ENCODE measurements at places on chromosomes 2 and 18.

DNA sequence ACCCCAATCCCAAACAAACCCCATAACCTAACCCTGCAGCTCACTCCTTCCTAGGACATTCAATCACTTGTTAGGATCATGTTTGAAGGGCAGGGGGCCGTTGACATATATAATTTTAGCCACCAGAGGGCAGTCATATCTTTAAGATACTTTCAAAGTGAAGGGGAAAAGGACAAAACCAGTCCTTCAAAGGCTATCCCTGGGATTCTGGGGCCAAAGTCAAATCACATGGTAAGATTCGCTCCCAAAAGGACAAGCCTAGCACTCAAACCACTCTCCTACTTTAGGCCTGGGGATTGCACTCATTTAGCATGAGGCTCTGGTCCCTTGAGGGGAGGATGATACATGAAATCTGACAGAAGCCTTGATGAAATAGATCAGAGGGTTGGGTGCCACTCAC lies 44.6 kb downstream of the HAUS1 start:
- peak; percentile 18 for DNase-seq

DNA sequence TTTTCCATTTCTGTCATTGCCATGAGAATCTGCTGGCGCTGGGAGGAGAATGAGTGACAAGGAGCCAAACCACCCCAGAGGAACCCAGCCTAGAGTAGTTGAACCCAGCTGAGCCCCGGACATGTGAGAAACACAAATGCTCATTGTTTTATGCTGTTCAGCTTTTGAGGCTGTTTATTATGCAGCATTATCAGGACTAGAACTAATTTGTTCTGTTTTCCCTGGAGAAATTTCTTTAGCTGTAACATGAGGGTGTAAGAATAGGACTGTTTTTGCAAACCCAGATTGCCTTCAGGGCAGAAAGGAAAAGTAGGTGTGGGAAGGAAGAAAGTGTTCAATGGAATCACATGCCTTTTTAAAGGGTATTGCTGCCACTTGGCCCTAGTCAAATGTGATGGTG lies 28.5 kb upstream of the DOCK10 start:
- DNase-seq: no peak

GRCh38 chr2:43556256-43556655 lies 39.6 kb downstream of the THADA start:
- DNase-seq: no peak

DNA sequence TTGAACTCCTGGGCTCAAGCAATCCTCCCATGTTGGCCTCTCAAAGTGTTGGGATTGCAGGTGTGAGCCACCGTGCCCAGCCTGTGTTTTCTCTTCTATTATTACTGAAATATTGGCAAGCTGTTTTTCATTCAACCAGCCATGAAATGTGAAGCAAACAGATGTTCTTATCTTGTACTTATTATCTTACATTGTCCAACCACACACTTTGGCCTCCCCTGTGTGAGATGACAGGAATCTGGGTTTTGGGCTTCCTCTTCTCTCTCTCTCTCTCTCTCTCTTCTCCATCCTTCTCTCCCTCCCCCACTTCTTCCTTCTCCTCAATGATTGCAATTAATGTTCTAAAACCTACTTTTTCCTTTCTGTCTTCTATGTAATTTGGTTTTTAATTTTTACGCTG lies 33.1 kb downstream of the RAMP1 start:
- DNase-seq: no peak

DNA sequence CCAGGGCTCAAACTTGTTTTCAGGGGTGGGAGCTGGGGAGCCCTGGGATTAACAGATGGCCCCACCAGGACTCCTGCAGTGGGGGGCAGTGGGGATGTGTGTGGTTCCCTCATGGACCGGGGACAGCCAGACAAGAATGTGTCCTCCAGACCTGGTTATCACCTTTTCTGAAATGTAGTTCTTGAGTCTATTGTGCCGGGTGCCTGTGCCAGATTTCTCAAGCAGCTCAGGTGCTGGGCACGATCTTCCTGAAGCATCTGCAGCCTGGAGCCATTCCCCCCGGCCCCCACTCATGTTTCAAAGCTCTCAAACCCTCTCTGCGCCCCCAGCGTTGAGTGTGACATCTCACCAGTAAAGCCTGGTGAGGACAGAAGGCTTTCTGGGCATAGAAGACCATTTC lies 48.4 kb upstream of the HAAO start:
- no peak for DNase-seq

DNA sequence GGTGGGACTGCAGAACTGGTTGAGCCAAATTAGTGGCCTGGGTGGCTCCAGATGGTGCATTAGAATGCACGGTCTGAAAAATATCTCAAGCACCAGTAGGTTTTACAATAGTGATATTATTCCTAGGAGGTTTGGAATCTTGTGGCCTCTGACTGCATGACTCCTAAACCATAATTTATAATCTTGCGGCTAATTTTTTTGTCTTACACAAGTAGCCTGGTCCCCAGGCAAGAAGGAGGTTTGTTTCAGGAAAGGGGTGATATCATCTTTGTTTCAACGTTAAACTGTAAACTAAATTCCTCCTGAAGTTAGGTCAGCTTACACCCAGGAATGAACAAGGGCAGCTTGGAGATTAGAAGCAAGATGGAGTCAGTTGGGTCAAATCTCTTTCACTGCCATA lies 98.9 kb upstream of the ARL4C start:
- DNase-seq: no peak

DNA sequence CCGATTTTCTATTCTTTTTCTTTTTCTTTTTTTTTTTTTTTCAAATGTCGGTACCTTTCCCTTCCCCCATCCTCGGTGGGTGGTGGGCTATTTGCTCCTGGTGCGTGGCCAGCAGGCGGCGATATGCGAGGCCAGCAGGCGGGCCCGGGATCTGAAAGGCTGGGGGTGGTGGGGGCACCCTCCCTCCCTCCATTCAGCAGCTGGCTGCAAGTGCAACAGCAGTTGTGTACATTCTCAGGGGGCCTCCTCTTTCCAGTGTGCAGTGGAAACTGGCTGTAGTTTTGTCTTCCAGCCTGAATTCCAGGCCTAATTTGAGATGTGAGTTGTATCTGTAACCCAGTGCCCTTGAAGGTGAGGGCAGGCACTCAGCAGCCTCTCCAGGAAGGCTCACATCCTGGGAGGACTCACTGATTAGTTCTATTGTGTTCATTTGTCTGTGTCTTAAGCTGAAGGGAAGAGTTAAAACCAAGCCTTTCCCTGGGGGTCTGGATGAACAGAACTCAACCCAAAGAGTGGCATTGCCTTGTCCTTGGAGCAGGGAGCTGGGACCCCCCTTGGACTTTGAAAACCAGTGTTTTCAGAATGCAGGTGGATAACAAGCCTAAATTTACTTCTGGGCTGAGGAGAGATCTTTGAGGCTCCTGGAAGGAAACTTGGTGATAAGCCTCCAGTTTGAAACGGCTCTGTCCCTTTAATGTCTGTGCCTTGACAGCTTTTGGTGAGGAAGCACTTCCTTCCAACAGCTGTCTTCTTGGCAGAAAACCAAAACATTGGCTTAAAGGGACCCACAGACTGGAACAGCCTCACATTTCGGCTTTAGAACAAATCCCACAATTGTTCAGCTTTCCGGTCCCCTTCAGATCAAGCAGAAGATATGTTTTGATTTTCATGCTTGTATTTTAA lies 3.3 kb downstream of the MYCN start:
- no peak for DNase-seq

- peak; percentile 59 for DNase-seq
Measured at GRCh38 chr2:193963472-193964119, 1693.4 kb upstream of the SLC39A10 start.

- no peak for DNase-seq
Measured at GRCh38 chr18:35096677-35097011, 55.4 kb downstream of the MAPRE2 start.

- DNase-seq: no peak
Measured at GRCh38 chr2:202378662-202379358, 2.7 kb downstream of the BMPR2 start.

DNA sequence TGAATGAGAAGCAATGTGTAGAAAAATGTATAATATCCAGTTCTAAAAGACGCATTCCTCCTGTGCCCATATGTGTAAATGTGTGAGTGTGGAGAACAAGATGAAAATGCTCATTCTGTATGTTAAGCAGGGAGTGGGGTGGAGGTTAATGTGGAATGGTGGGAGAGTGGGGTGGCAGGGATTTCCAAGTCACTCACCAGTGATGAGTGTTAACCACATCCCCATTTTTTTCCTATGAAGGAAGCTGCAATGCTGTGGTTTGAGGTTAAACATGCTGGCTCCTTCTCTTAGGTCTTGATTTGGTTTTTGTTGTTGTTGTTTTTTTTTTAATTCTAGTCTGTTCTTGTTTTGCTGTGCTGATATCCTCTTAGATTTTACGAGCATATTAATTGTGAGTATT lies 169.4 kb downstream of the NEDD4L start:
- no peak for DNase-seq

DNA sequence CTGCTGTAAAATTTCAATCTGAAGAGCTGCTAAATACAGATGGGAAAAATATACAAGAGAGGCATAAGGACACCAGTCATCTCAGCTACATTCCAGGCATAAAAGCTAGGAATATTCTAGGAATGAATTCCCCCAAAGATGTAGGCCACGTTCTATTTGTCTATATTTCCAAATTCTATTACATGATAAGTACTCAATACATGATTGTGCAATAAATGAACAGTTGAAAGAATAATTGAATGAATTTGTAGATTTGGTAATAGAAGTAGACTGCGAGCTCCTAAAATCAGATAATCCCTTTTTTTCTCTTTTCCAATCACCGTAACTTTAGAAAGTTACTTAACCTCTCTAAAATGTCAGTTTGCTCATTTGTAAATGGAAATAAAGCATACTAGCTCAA lies 48.5 kb upstream of the KCNH7 start:
- DNase-seq: no peak

GRCh38 chr2:45709137-45709536 lies 57.7 kb downstream of the PRKCE start:
- DNase-seq: no peak

DNA sequence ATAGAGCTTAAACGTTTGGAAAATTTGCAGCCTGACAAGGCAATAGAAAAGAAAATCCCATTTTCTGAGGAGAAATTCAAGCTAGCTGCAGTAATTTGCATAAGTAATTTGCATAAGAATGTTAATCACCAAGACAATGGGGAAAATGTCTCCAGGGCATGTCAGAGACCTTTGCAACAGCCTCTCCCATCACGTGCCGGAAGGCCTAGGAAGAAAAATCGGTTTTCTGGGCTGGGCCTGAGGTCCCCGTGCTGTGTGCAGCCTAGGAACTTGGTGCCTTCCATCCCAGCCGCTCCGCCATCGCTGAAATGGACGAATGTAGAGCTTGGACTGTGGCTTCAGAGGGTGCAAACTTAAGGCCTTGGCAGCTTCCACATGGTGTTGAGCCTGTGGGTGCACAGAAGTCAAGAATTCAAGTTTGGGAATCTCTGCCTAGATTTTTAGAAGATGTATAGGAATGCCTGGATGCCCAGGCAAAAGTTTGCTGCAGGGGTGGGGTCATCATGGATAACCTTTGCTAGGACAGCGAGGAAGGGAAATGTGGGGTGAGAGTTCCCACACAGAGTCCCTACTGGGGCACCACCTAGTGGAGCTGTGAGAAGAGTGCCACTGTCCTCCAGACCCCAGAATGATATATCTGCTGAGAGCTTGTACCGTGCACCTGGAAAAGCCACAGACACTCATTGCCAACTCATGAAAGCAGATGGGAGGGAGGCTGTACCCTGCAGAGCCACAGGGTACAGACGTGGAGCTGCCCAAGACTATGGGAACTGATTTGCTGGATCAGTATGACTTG lies 164.6 kb downstream of the GULP1 start:
- DNase-seq: no peak

DNA sequence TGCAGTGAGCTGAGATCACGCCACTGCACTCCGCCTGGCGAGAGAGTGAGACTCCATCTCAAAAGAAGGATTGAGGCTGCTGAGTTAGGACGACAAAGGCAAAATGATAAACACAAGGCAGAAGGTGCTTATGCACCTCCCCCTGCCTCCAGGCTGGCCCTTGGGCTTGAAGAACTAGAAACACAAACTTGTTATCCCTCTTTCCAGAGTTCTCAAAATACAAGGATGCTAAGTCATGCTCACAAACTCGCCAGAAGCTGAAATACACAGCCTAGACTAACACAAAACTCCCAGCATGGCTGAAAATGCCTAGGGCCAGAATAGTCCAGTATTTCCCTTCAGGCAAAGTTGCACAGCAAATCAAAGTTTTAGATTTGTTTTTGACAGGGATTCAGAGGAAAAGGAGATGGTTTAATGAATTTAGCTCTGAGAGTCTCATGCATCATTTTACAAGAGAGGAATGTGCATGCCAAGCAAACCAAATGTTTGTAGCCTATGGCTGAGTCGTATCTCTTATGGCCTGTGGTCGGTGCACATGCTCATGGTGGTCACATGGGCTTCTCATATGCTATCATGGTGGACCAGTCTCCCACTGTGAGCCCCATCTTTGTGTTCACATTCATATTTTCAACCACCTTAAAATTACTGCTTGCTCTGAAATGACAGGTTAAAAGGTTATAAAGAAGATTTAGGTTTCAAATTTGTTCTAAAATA lies 16.2 kb upstream of the MREG start:
- DNase-seq: no peak

- DNase-seq: no peak
Measured at GRCh38 chr2:105443617-105444598, 45.1 kb upstream of the FHL2 start.

GRCh38 chr2:217290467-217290866 lies 430.6 kb upstream of the TNP1 start:
- no peak for DNase-seq

DNA sequence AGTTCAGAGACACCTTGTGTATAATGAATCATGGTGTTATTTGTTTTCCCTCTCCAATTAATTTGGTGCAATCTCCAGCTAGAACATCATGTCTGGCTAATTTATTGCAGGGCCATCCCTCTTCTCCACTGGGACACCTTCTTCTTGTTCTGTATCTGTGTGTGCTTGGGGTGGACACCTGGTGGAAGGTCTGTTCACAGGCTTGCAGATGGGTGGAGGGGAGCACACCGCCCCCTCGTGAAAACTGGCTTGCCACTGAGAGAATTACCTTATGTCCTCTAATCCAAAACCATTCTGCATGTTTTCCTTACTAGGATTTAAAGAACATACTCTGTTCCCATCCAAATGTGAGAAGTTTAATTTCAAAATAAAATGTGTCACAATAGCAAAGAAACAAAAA lies 1160.4 kb upstream of the ZEB2 start:
- DNase-seq: no peak

DNA sequence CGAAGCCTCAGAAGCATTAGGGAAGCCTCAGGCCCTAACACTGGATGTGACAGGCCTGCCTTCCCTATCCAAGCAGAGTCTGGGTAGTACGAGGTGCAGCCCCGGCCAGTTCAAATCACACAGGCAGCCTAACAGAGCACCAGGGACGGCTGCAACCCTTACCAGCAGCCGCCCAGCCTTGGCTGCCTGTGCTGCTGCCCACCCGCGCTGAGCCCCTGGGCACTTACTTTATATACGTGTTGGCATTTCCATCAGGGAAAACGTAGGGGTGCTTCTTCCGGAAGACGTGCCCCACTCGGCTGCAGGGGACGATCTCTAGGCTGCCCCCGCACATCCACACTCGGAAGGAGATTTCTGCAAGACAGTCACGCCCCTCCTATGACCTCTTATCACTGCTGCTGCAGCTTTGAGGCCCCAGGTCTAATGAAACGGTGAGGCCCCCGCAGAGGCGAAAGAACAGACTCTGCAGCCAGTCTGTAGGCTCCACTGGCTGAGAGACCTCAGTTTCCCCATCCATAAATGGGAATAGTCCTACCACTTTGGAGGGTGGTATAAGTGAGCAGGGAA lies 124.7 kb upstream of the CAPN13 start:
- DNase-seq: no peak

- DNase-seq: peak; percentile 84
Measured at GRCh38 chr18:24023185-24023814, 8.7 kb downstream of the TTC39C start.
